ENCODE measurements at places on chromosomes 12 and 14.

DNA sequence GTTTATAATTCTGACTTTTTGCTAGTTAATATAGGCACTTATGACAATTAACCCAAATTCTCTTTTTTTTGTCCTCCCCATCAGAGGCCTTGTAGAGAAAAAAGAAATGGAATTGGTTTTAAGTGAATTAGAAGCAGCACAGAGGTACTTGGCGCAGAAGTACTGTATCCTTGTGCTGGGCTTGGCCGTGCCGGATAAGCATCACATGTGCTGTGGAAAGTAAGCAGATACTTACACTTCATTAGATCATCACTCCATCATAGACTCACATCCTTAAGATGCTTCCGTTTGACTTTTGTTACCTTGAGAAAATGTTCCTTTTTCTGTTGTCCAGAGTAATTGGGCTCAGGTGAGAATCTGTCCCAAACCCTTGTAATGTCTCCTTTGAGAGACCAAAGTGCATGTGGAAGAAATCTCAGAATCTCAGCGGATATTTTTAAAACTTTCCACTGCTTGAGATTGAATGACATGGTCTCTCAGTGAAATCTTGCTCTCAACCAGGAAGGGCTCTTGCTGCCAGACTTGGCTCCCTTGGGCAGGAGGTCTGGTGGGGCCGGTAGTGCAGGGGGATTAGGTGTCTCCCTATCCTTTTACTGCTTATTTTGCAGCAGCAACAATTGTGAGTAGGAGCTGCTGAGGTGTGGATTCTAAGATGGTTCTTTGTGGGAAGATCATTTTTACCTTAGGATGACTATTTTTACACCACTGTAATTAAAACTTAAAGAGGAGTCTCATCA is 24.8 kb downstream of the PPP1R36 start:
- no peak for DNase-seq

- DNase-seq, result peak; percentile 75
Observed at GRCh38 chr12:114508529-114509129, 102.7 kb upstream of the TBX5 start.

DNA sequence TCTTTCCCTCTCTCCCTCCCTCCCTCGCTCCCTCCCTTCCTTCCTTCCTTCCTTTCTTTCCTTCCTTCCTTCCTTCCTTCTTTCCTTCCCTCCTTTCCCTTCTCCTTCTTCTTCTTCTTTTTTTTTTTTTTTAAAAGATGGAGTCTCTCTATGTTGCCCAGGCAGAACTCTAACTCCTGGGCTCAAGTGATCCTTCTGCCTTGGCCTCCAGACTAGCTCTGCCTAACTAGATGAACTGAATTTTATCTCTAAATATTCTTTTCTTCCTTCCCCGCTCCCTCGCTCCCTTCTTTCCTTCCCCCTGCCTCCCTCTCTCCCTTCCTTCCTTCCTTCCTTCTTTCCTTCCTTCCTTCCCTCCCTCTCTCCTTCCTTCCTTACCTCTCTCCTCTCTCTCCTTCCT is 170.5 kb upstream of the LHX5 start:
- no peak for DNase-seq

DNA sequence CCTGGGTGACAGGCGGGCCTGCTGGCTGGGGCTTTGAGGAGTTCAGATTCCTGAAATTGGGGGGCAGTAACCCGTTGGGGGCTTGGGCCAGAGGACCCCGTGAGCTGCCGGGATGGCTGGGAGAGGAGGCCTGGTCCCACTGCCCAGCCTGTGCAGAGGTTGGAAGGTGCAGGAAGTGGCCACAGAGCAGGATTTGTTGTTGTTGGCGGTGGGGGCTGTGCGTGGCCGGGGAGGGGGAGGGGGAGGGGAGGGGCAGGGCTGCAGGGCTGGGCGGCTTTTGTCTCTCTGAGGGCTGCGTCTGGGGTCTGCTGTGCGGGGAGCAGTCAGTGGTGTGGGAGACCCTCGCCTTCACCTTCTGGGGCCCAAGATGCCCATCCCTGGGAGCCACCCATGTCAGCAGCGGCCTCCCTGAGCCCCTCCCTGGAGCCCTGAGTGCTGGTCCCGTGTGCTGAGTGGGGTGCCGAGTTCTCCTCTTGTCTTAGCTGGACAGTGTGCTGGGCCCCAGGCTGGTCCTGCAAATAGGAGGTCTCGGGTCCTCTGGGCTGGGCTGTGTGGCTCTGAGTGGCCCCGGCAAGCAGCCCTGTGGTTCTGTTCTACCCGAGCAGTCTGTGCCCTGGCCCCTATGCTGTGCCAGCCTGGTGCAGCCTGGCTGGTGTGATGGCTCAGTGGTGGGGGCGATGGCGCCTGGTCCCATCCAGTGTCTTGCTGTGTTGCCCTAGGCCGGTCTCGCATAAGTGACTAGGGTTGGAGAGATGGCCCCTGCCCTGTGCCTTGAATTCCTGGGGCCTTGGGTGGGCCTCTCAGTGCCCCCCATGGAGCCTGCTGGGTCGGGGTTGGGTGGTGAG is 10.3 kb downstream of the KIF26A start:
- no peak for DNase-seq

GRCh38 chr12:41992022-41992421 is 152.7 kb downstream of the GXYLT1 start:
- DNase-seq, result no peak

Measured in erythroblast (primary cell).